Cardiac septum (tissue), 1 donor: ENCODE measurements at places on chromosomes 13 and 19. TPM values are rescaled to one million over a fixed set of nuclear protein-coding genes. Genes with fewer than 3 reads are reported as not detected.

The NLRP12 gene
- total RNA-seq: 0.57 TPM

The SPTBN4 gene
- total RNA-seq: 5.1 TPM

The GFY gene
- not detected for total RNA-seq

The PDX1 gene
- not detected for total RNA-seq

DNA sequence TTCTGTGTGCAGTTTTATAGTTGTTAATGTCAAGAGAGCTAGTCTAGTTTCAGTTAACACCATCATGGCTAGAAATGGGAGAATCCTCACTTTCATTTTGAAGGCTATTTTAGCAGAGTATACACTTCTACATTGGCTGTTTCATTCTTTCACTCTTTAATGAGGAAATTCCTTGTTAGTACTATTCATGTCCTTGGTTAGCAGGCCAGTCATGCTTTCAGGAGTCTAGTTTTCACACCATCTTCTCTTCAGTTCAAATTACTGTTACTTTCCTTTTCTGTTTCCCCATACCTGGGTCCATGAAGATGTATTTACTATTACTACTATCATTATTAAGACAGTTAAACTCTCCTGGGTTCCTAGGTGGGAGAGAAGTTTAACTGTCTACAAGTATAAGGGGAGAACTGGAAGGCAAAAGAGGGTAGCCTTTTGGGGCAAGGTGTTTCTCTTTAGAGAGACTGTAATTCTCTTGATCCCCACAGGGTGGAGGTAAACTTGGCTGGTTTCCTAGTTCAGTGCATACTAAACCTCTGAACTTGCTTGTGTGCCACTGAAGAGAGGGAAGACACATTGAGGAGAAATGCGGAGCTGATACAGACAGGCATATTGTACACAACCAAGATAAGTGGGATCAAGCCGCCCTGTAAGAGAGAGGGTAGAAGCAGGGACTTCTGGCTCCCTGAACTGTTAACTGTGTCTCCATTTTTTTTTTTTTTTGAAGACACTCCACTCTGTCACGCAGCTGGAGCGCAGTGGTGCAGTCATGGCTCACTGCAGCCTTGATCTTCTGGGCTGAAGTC, 41.3 kb upstream of the IGFL4 start:
- no peak for DNase-seq

GRCh38 chr13:98187965-98188261, 10.8 kb upstream of the RNF113B start:
- no peak for DNase-seq

GRCh38 chr19:49430678-49431329, 5.6 kb downstream of the GFY start:
- no peak for DNase-seq

DNA sequence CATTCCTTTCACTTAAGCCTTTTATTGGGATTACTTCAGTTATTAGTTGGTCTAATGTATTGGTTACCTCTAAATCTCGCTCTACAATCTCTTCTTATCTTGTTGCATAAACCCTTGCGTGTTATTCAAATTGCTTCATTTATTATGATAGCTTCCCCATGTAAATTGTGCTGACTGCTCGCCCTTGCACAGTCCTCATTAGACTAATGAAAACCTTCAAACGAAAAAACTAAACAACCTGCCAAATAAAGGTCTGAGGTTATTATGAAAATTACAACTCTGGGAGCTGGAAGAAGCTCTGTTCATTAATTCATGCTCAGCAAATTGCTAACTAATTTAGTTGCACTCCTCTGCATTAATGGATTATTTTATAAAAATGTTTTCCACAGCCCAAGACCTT, 320.1 kb downstream of the DACH1 start:
- no peak for DNase-seq

GRCh38 chr19:6234527-6234926, 45.2 kb downstream of the MLLT1 start:
- DNase-seq: no peak

DNA sequence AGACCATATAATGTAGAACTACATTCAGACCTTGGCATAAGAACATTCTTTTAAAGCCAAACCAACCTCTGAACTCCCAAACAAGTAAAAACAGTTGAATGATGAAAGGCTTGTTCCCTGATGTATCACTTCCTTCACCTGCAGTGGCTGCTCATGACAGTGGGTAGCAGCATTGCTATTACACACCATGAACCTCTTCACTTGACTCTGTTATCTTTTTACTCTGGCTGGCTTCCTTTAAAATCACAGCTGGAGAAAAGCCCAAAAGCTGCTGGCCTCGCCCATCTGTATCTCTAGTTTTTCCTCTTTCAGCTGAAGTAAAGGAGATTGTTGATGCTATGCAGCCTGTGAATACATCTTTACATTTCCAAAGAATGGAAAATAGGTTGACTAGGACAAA, 22.6 kb downstream of the THSD1 start:
- no peak for DNase-seq

- DNase-seq: no peak
Measured at GRCh38 chr13:96141032-96141431, 51.1 kb downstream of the HS6ST3 start.

- DNase-seq: no peak
Measured at GRCh38 chr13:23468811-23469210, 35.3 kb upstream of the SACS start.

DNA sequence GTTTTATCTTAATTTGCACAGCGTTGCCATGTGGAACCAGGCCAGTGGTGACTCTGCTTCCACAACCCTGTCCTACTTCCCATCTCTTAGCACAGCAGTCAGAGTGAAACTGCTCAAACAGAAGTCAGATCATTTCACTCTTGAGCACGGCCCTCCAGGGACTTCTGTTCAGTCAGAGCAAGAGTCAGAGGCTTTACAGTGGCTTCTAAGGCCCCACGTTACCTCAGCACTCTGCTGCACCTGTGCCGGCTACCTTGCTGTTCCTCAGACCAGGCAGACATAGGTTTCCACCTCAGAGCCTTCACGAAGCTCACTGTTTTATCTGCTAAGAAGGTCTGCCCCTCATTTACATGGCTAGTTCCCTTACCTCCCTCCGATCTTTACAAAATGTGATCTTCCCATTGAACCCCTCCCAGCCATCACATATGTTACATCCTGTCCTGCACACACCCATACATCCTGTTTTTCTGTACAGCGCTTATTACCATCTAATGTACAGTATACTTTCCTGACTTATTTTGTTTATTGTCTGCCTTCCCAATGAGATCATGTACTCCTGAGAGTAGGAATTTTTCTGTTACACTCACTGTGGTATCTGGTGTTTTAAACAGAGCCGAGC, 41.6 kb downstream of the TM9SF2 start:
- DNase-seq: no peak

- DNase-seq: peak; percentile 92
Measured at GRCh38 chr19:48319647-48320541, 5.5 kb upstream of the EMP3 start.

- DNase-seq: no peak
Measured at GRCh38 chr19:14022469-14022868, 5.5 kb upstream of the RLN3 start.

- no peak for DNase-seq
Measured at GRCh38 chr19:49421039-49421877, 2.0 kb downstream of the PTH2 start.

DNA sequence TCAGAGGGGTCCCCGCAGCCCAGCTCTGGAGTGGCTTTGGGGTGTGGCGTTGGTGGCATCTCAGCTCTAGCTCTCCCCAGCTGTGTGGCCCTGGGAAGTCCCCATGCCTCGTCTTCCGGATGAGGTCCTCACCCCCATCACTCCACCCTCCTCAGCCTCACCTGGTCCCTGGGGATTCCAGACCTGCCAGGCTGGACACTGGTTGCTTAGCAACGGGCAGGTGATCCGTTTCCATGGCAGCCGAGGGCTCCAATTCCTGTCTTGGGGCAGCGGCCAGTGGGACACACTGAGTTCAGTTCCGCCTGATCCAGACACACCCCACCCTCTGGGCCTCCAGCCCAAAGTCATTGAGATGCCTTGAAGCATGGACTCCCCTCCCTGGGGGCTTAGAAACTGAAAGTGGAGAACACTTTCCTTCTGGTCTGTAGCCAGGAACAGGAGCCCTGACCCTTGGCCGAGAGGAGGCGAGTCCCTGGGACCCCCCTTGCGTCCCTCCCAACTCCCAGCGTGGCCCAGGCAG, 7.7 kb upstream of the MISP start:
- no peak for DNase-seq

DNA sequence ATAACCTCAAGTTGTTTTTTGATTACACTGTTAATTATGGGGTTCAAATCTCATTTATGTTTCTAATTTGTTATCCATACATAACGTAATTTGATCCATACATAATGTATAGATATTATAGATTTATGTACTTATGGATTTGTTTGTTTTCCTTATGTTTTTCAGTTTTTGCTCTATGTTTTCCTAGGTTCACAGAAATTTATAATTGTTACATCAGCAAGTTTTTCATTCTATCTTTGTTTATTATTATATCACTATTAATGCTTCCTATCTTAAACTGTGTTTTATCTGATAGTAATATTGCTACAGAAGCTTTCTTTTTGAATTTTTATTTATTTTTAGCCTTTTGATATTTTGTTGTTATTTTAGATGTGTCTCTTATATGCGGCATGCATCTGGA, 194.3 kb upstream of the SOX21 start:
- no peak for DNase-seq

DNA sequence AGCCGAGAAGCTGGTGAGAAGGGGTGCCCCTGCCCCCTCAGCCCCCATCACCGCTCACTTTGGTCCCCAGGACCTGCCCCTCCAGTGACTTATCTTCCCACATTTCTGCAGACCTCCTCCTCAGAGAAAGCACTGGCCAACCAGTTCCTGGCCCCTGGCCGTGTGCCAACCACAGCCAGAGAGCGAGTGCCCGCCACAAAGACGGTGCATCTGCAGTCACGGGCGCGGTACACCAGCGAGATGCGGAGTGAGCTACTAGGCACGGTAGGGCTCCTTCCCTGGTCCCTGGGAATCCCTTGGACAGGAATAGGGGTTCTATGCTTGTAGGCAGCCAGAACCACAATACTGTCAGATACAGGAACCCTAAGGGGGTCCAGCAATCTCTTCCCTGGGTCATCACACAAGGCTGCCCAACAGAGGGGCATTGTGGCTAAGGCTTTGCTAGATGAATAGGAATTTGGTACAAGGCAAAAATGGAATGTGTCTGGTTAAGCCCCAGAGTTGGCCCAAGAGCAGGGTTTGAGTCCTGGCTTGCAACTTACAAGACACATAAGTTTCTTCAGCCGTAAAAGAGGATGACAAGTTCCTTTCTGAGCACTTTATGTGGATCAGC, 1.0 kb downstream of the USE1 start:
- DNase-seq: no peak

The GRK1 gene
- total RNA-seq: 0.48 TPM

The KLC3 gene
- total RNA-seq: not detected

- no peak for DNase-seq
Measured at GRCh38 chr19:28436320-28436719, 776.6 kb downstream of the UQCRFS1 start.

GRCh38 chr19:18373407-18373891, 12.5 kb upstream of the GDF15 start:
- no peak for DNase-seq

The ATP4B gene
- not detected for total RNA-seq

The LHB gene
- total RNA-seq: not detected

DNA sequence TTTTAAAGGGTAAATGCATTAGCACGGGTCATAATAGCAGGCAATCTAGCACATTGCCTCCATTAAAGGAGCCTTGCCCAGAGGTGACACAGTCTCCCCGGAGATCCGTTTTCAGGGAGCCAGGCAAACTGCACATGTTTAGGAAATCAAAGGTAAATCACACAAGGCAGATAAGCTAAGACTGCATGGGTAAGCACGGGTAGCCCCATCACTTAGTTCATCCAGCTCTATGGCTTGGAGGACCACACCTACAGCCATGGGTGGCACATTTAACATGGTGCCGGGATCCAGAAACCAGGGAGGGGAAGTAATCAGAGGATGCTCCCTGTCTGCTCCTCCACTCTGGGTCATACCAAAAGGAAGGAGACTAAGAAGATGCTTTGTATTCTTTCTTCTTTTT, 16.8 kb downstream of the LGALS16 start:
- DNase-seq: no peak

- no peak for DNase-seq
Measured at GRCh38 chr19:32465176-32465575, 59.6 kb downstream of the DPY19L3 start.

- DNase-seq: no peak
Measured at GRCh38 chr13:43584751-43585150, 202.0 kb downstream of the ENOX1 start.
